ENCODE measurements at places on chromosomes 2 and 18. TPM values are rescaled to one million over a fixed set of nuclear protein-coding genes. Genes with fewer than 3 reads are reported as not detected.

- DNase-seq = no peak
Measured at GRCh38 chr18:74766251-74766650, 168.6 kb downstream of the ZNF407 start.

GRCh38 chr2:151297882-151298281 is 8.4 kb upstream of the NMI start:
- DNase-seq = no peak

Gene UGT1A8
- not detected for polyA plus RNA-seq

Gene CXCR1
- polyA plus RNA-seq = not detected

All from left renal cortex interstitium (tissue), 4 donors.